ENCODE measurements at places on chromosomes 7 and 10.

- no peak for DNase-seq
These were observed 128.2 kb downstream of the TEX36 start for GRCh38 chr10:125554753-125555152.

- DNase-seq = no peak
These were observed 703.4 kb upstream of the ANKRD30A start for GRCh38 chr10:36421992-36422391.

GRCh38 chr10:94677691-94678090, 5.8 kb upstream of the CYP2C18 start:
- DNase-seq = no peak

DNA sequence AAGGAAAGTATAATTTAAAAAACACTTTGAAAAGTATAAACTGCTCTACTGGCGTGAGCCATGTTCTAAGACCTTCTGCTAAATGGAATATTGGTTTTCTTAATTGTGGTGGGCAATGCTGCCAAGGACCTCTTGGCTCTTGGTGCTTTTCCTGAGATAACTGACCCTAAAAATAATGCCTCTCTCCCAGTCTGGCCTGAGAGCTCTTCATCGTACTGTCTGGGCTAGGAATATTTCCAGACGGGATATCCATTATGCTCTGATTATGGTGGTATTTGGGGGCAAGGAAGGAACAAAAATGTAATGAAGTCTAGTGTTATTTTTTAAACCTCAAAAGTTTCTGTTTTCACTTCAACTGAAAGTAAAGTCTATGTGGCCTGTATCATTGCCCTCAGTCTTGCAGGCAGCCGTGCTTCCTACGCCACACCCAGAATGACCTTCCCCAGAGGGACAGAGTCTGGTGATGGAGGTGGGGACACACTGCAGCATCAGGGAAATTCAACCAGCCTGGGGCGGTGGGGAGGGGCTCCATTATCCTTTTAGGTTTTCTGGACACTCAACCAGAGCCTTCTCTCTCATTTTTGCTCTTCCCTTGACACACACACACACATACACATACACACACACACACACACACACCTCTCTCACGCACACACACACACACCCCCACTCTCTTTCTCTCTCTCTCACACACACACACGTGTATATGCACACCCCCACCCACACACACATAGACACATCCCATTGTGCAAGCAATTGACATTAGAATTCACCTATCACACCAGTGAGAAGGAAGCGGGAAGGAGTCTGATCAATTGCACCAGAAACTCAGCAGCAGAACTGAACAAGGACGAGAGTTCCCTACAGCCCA, 99.6 kb downstream of the LRRC18 start:
- DNase-seq = no peak

GRCh38 chr10:27801171-27801785, 55.7 kb upstream of the MKX start:
- DNase-seq = no peak

DNA sequence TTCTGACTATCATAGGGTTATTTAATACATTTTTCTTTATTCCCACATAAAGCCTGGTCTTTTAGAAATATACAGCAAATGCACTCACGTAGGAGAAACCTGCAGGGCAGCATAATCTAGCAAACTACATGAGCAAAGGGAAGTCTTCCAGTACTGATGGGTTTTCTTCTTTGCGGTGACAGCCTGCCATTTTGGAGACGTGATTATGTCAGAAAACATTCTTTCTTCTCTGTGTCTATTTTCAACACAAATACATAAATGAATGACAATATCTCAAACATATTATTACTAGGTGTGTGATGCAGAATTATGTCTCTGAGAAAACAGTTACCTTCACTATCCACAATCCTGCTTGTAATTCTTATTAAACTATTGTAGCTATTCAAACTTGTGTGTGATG, 425.0 kb downstream of the GPAM start:
- DNase-seq = no peak

- DNase-seq = no peak
These were observed 148.5 kb downstream of the ARHGAP22 start for GRCh38 chr10:48456361-48456804.

GRCh38 chr10:115936926-115937767, 335.9 kb downstream of the GFRA1 start:
- no peak for DNase-seq

- DNase-seq = peak; percentile 5
These were observed 25.2 kb upstream of the OPTN start for GRCh38 chr10:13074563-13075451.

- no peak for DNase-seq
These were observed 1378.7 kb downstream of the XPNPEP1 start for GRCh38 chr10:108544500-108545120.

DNA sequence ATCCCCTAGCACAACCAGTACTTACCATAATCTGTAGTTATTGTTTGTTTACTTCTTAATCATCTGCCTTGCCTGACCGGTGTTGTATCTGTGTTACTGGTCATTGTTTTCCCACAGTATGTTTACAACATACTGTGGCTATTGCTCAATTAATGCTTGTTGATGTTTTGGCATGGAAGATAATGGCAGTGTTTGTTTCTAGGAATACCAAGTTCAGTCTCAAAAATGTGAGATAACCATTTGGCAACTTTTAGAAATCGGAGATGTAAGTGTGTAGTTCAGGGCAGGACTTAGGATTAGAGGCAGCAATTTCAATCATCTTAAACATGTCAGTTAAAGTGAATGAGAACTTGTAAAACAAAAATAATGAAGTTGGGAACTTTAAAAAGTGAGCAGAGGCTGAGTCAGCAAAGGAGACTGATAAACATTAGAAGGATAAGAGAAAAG, 8.2 kb downstream of the MINDY3 start:
- DNase-seq = no peak

DNA sequence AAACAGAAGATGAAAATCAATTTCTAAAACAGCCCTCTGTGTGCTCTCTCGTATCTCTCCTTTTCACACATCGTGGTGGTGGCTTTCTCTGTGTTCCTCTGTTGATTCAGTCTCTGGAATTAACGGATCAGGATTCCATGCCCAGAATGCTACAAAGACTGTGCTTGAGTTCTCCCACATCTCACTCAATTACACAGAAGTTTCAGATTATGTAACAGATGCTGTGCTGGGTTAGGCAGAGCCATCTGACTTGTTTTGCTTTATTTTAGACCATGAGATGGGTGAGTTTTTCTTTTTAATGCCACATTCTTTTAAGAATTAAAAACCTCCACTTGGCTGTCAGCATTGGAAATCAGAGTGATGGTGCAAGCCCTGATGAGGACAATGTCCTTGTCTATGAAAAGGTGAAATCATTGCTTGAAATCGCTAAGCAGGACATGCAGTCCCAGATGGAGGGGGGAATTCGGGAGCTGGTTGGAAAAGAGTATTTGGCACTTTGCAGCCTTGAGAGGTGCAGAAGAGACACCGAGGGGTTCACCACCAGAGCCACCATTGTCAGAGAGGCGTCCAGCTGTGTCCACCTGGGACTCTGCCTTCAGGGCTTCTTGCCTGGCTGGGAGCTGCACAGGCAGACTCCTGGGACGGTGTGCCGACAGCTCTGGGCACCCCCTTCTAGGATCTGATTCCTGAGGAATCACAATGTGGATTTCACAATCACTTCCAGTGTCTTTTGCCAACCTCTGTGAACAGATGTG, 80.4 kb downstream of the EGFR start:
- no peak for DNase-seq

DNA sequence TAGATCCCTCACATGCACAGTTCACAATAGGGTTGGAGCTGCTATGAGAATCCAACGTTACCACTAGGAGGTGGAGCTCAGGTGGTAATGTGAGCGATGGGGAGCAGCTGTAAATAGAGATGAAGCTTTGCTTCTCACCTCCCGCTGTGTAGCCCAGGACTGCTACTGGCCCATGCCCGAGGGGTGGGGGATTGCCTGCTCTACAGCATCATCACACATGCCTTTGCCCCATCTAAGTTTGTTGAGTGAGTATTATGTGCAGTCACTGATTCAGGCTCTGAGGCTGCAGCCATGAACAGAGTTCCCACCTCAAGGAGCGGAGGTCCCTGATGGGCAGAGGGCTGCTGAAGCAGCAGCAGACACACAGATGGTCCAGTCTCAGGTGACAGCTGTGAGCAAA, 94.1 kb downstream of the CHST15 start:
- DNase-seq = no peak

DNA sequence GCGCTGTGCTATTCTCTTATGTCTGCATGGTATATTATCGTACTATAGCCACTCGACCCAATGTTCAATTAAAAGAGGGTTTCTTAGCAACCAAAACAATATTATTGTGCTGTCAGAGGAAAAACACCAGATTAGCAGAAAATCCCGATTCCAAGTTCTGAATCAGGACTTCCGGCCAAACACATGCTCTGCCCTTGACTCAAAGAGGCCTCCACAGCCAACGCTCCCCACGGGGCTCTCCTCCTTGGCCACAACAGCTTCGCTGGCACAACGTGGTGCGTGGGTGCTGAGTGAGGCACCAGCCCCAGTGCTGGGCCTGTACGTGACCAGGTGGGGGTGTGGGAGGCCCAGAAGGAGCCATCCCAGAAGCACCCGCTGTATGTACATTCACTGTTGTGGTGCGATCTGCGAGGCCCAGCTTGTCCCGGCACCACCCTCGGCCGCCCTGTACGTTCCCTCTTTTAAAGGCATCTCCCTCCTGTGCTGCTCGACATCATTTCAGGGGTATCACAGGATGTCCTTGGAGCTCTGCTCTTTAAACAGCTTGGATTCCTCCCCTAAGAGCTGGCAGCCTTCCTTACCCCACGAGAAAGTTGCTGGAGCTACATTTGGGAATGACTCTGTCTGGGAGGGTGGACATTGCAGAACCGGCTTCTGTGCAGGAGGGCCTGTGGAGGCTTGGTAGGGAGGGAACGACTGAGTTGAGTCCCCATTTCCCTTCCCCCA, 736.2 kb downstream of the PARD3 start:
- DNase-seq = no peak

- DNase-seq = no peak
These were observed 527.8 kb downstream of the MDFIC start for GRCh38 chr7:115449689-115450088.

GRCh38 chr10:1187855-1188557, 131.8 kb downstream of the WDR37 start:
- DNase-seq = no peak

- DNase-seq = no peak
These were observed 17.2 kb upstream of the SLC29A4 start for GRCh38 chr7:5265320-5266190.

GRCh38 chr7:140085447-140085846, 22.7 kb upstream of the PARP12 start:
- DNase-seq = no peak

DNA sequence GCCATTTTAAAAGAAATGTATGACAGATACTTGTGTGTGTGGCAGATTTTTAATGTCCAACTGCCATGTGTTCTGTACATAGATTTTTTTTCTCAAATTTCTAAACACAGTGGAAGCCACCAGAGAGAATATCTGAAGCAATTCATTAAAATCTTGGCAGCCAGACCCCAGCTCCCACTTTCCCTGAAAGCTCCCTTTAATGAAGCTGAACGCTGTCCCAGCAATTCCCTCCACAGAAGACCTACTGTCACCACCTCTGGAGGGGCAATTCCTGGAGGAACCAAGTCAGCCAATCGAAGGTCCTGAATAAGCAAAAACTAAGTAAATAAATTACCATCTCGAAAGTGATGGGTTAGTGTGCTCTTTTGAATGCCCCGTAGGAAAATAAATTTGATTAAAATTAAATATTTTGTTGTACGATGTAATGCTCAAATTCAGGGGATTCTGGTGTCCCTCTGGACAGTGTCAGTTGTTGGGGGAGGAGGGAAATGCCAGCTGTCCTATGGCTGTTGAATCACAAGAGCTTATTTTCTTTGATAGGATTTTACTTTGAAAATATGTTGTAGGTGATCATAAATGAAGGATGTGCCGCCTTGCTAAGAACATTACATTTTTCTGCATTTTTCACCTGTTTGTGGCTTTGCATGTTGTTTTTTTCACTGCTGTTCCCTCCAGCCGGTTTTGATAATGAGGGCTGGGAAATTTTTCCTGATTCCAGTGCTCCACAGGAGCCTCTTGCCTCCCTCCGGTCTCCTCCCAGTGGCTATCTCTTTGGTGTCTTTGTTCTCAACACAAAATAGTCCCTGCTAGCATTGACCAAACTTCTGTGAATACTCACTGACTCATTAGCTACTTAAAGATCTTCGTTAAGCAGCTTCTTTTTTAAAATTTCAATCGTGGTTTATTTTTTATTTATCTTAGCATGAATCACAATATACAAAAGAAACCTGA, 9.2 kb upstream of the GSAP start:
- DNase-seq = no peak

- DNase-seq = no peak
These were observed 46.0 kb downstream of the MKI67 start for GRCh38 chr10:128080231-128080630.

DNA sequence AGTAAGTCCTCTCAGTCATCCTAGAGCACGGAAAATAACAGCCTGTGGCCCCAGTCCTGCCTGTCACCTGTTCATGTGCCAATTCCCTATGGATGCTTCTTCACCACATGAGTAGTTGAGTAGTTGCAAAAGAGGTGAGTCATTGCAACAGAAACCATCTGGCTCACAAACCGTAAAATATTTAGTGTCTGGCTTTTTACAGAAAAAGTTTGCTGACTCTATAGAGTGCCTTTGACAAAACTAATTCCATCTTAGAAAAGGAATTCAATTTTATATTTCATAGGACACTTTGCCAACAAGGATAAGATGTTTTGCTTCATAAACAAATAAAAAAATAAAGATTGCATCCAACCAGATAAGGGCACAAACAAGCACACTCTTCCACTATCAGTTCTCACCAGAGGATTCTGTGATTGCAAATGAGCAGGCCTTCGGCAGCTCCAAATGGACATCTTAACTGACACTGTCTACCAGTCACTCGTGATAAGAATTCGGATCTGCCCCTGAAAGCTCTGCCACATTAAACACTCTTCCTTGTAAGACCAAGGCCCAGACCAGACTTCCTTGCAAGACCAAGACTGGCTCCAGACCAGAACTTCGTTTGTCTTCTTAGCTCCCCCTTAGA, 242.7 kb upstream of the SEMA3C start:
- DNase-seq = peak; percentile 96

- DNase-seq = no peak
These were observed 125.7 kb upstream of the NEBL start for GRCh38 chr10:21022821-21023220.

- DNase-seq = no peak
These were observed 38.9 kb downstream of the MKI67 start for GRCh38 chr10:128087146-128087883.
